CD4-positive, alpha-beta T cell (primary cell): ENCODE measurements at places on chromosomes 12 and 14.

GRCh38 chr12:14714437-14714836 is 18.0 kb upstream of the GUCY2C start:
- DNase-seq: no peak

DNA sequence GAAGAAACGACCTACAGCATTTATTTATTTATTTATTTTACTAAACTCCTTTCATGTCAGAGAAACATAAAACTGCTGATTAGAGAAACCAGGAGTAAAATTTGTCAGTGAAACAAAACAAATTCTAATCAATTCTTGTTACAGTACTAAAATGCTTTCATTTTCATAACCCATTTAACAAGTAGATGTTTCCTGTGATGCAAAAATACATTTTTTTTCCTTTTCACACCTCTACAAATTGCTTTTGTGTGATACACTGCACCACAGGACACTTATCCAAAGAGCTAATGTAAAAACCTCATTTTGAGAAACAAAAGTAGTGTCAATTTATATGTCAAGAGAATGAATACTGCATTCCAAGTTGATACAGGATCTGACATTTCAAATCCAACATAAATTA is 155.1 kb downstream of the SYT1 start:
- no peak for DNase-seq

GRCh38 chr14:73567951-73568885 is 795 bp upstream of the ACOT2 start:
- DNase-seq: peak; percentile 54

- no peak for DNase-seq
Measured at GRCh38 chr14:100074431-100075100, 9.3 kb downstream of the EVL start.

DNA sequence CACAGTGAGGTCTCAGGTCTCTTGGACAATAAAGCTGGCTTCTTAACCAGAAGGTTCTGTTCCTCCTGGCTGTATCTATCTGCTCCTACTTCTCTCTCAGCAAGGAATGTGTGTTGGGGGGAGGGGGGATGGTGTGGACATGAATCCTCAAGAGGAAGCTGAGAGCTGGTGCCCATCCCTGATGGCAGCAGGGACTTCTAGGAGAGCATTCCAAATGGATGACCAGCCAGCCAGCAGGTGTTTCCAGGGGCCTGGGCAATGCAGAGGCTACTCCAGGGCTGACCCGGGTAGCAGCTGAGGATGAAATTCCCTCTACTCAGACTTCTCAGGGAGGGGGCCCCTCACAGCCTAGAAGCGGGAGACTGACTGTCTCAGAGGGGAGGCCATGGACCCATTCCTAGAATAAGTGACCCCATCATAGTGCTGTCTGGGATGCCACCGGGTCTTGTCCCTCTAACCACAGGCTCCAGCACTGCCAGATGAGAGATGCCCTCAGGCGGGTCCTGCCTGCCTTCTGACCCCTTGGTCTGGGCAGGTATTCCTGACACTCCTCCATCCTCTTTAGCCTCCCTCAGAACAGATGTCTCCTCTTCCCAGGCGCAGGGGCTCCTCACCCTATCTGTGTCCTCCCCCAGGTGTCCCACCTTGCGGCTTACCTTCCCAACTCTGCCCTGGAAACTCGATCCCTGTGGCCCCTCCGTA is 1.2 kb downstream of the RAB15 start:
- no peak for DNase-seq

GRCh38 chr12:56258820-56259183 is 618 bp upstream of the ANKRD52 start:
- DNase-seq: no peak

DNA sequence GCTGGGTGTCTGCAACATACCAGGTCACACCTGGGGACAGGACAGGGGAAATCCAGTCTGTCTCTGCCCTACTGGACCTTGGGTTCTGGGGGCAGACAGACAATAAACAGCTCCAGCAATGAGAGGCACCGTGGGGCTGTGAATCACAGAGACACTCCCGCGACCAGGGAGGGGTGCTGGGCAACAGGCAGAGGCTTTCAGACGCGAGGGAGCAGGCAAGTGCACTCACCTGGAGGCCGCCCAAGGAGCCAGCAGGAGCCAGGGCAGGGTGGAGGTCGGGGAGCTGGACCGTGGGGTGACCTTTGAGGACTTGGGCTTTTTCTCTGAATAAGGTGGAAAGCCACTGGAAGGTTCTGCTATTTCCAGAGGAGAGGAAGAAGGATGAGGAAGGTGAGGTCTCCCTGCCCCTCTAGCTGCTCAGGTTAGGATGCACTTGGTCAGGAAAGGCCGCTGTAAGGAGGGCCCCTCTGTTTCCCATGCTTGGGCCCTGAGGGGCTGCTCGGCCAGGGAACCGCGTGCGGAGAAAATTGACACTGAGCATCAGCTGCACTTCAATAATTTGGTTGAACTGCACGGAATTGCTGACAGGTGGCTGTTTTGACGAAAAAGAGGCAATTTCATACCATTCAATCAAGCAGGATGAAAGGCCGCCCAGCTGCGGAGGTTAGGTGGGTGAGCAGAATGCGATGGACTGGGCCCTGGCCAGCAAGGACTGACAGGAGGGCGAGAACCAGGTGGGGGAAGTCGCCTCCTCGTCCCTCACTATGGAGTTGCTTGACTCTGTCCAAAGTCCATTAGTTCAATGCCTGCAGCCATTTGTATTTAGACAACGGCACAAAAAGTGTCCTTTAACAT is 42.2 kb downstream of the JAG2 start:
- DNase-seq: no peak

DNA sequence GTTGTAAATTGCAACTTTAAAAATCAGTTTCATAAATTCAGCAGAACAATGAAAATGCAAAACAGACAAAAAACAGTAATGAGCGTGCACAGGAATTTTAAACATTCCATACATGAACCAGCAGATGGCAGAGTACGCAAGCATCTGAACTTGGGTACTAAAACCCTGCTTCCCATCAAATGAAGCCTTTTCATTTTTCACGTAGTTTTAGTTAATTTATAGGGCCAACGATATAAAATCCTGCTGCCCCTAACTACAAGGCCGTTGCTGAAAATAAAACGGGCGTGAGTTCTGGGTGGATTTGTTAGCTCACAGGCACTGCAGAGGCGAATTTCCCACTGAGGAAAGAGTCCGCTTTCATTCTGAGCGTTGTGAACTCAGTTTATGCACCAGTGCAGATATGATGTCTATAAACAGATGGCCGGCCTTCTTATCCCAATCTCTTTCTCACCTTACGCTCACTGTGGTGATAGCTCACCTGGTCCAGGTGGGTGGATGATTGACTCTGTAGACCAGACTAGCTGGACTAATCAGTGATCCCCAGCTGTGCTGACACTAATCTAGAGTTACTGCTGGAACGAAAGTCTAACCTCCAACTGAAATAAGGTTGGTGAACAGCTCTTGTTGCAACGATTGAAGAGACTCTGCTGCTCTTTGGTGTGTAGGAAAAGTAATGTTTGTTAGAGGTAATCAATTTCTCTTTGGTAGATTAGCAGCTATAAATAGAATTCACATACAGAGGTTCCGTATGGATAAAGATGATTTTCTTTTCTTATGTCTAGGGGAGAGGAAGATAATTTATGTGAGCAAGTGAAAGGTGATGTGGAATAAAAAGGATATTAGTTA is 89.2 kb downstream of the PDZRN4 start:
- no peak for DNase-seq

DNA sequence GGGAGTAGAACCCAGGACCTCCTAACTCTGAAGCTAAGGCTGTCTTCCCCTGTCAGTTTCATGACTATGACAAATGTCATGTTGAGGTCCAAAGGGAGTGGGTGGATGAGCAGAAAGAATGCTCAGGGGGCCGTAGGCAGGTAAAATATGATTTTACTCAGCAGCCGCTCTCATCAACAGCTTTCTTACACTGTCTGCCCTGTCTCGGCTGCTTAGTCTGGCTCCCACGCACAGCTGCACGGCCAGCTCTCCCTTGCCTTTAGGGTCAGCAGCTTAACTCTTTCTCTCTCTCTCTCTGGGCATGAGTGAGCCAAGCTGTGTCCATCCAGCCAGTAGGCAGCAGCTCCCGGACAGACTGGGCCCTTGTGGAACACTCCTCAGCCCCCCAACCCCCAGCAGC is 95.2 kb downstream of the GCH1 start:
- no peak for DNase-seq

DNA sequence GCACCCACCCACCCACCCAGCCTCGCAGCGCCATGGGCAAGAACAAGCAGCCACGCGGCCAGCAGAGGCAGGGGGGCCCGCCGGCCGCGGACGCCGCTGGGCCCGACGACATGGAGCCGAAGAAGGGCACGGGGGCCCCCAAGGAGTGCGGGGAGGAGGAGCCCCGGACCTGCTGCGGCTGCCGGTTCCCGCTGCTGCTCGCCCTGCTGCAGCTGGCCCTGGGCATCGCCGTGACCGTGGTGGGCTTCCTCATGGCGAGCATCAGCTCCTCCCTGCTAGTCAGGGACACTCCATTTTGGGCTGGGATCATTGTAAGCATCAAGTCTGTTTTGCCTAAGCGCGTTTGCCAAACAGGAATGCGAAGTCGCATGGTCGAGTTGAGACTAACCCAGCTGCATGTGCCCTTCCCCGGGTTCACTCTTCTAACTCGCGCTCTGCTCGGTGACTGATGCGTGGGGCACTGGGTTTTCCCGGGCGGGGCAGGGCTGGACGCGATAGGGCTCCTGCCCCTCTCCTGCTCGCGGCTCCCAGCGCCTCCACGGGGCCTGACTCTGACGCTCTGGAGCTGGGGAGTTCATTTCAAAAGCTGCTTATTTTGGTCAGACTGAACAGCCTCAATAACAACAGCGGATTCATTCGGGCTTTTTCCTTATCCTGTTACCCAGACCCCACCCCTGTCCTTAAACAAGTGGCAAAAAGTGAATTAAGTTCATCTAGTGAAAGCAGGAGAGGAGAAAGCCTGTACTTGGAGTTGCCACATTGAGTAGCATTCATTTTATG is 458 bp downstream of the SSPN start:
- DNase-seq: peak; percentile 16

DNA sequence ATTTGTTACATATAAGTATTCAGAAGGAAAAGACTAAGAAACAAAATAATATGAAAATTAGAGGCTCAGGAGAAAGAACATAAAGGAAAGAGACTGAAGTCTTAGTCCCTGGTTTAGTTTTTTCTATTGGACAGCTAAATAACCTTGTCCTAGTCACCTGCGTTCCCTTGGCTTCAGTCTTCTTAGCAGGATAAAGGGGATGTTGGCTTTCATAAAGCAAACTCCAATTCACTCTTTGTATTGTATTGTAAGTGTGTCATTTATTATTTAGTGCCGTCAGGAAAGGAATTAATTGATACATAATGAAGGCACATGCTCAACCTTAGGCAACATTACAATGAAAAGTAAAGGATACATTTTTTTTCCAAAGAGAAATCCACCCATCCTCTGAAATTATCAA is 190.3 kb upstream of the PPFIA2 start:
- no peak for DNase-seq

GRCh38 chr14:52356025-52356424 is 41.9 kb downstream of the PTGER2 start:
- no peak for DNase-seq

GRCh38 chr14:97791906-97792305 is 994.7 kb downstream of the VRK1 start:
- DNase-seq: no peak

GRCh38 chr14:86802726-86803125 is 1190.3 kb downstream of the GALC start:
- DNase-seq: no peak

- DNase-seq: no peak
Measured at GRCh38 chr14:77142005-77142800, 612 bp upstream of the ZDHHC22 start.
